ENCODE measurements at places on chromosomes 3 and 15.

DNA sequence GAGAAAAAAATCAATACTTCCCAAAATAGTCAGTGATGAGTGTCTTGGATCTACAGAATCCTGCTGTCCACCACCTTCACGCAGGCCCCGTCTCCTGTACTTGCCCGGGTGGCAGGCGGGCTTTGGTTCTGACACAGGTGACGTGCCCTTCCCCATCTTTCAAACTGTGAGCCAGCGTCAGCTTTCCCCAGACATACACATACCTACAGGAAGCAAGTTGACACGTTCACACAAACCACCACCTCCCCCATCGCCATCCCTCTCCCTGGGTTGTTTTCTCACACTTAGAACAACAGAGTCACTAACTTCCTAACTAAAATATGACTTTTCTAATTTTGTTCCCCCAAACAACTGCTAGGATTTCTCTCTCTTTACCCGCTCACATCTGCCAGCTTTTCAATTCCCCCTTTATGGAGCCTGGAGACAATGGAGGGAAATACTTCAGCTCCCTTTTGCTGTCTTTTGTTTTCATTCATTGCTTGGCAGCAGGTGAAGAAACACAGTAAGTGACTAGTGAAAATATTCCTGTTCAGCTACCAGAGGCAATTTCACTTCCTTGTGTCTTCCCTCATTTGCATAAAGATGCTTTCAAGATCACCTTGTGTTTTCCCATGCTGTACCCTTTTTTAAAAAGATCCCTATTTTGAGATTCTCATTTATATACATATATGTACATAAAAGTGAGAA, 248.3 kb downstream of the SLCO3A1 start:
- no peak for DNase-seq

GRCh38 chr3:80190051-80190450, 422.3 kb upstream of the ROBO1 start:
- DNase-seq: no peak

DNA sequence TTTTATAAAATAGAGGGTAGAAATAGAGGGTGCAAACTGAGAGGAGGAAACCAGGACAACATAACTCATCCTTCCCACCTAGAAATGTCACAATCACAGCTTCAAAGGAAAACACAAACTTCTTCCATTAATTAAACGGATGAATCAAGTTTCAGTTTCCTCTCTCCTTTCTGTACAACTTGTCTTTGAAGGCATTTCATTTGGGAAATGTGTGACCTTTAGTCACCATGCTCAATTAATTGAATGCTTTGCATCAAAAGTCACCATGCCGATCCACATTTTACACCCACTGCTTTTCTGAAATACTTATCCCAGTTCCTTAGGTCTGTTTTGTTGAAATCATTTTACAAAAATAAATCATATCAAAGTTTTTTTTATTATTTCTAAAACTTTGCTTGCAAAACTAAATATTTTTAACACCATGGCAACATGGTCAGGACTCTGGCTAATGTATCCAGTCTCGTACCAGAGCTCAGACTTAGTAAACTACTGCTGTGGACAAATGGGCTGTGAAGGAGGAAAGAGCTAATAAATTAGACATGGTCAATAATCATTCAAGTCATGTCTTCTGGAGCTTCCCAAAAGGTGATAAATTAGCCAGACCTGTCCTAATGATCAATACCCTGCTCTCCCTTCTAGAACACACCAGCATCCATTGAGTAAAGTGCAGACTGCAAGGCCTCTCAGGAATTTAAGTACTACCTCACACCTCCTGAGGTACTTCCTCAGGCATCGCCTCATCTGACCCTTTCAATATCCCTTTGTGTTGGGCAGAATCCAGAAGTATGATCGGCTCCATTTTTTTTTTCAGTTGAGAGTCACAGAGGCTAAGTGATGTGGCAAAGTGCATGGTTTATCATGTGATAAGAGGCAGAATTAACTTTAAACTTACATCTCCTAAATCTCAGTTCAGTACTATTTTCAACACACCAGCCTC, 161.3 kb downstream of the GREM1 start:
- DNase-seq: no peak

DNA sequence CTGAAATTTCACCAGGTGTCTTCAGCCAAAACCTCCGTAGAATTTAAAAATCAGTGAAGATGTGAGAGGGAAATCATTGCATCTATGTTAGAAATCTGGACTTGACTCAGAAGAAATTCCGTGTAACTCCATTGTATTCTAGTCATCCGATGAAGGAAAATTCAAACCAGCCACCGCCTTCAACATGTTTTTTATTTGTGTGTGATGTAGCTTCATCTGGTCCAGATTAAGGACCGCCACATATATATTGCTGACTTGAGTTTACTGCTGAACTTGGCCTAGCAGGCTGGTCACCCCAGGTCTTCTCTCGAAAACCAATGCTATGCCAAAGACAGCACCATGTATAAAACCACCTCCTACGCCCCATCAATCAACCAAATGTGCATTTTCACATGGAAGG, 120.9 kb downstream of the FOXP1 start:
- no peak for DNase-seq

DNA sequence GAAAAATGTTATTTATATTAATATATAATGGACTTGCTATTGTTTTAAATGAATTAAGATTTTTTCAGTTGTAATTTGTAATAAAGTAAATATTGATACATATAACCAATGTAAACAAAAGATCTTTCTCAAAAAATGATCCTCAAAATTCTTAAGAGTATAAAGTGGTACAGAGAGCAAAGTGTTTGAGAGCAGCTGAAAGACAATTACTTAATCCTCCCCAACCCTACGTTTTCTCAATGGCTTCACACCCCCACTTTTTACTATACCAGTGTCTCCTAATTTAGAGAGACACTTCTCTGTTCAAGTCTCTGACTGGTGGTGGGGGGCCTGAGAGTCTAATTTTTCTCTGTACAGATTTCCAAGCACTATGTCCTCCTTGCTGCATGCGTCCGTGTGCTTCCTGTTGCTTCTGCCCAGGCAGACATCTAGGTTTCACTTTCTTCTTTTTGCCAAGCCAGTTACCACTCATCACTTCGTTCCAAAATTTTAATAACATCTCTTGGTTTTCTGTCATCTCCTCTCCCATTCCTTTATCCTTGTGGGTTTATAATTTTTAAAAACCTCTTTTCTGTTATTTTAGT, 276.3 kb upstream of the DNAJC19 start:
- DNase-seq: no peak

DNA sequence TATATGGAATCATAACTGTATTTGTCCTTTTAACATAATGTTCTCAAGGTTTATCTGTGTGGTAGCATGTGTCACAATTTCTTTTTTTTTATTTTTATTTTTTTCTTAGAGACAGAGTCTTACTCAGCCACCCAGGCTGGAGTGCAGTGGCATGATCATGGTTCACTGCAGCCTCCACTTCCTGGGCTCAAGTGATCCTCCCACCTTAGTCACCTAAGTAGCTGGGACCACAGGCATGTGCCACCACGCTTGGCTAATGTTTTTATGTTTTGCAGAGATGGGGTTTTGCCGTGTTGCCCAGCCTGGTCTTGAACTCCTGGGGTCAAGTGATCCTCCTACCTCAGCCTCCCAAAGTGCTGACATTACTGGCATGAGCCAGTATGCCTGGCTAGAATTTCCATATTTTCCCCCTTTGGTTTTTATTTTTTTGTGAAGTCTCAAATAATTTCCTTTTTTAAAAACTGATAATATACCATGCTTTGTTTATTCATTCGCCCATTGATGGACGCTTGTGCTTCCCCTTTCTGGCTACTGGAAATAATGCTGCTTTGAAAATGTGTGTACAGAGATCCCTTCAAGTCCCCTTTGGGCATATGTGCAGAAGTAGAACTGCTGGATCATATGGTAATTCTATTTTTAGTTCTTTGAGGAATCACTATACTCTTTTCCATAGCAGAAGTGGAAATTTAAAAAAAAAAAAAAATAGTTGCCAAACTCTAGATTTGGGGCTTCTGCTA, 28.4 kb downstream of the TMEM40 start:
- DNase-seq: peak; percentile 88

DNA sequence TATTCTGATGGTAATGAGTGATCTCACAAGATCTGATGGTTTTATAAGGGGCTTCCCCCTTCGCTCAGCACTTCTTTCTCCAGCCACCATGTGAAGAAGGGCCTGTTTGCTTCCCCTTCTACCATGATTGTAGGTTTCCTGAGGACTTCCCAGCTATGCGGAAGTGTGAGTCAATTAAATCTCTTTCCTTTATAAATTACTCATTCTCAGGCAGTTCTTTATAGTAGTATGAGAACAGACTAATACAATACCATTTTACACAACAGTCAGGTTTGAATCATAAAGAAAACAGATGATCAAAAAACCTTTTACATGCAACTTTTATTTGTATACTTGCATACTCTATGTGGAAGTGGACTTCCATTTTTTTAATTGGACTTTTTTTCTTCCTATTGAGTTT, 46.7 kb upstream of the CBLB start:
- DNase-seq: no peak

DNA sequence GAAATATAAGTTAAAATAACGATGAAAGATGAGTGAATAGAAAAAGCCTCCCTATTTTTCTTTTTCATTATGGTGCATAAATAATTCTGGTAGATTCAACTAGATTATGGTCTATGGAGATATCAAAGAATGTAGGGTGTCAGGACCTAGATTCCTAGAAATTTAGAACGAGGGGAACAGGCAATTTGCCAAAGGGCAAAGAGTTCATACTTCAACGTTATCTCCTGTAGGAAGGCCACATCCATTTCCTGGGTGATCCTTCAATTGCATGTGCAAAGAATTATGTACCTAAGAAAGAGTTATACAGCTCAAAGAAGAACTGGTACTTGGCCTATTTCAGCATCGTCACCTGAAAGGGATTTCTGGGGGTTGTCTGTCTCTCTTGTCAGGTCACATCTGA, 351.8 kb downstream of the FOXP1 start:
- no peak for DNase-seq

DNA sequence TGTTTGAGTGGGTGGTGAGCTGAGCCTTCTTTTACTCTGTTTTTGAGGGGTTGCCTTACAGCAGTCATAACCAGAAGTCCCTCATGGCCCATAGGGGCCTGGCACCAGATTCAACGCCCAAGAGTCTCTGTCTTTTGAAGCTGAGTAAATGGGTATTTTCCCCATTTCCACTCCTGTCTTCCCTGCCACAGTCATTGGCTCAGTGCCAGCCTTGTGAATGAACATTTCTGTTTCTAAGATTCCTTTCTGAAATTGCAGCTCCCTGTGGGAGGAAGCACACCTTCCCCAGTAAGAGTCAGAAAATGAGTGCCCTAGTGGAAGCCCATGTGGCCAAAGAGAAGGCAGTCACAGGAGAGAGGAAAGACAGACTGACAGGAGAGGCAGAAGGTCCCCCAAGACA, 43.7 kb upstream of the POLR2M start:
- no peak for DNase-seq

DNA sequence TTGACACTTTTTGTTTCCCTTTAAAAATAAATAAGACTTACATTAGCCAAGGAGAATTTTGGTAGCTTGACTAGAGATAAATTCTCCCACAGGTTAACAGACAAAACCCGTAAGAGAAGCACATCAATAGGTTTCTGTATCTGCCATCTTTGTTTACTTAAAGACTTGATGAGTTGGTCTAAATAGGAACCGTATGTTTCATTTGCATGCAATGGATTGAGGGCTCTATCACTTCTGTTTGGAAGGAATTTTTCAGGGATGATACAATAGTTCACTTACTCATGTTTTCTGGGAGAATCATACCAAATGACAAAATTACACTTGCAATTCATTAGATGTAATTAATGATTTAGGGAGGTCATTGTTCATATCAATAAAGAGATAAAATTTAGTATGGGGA, 631.5 kb upstream of the NR2F2 start:
- DNase-seq: no peak

DNA sequence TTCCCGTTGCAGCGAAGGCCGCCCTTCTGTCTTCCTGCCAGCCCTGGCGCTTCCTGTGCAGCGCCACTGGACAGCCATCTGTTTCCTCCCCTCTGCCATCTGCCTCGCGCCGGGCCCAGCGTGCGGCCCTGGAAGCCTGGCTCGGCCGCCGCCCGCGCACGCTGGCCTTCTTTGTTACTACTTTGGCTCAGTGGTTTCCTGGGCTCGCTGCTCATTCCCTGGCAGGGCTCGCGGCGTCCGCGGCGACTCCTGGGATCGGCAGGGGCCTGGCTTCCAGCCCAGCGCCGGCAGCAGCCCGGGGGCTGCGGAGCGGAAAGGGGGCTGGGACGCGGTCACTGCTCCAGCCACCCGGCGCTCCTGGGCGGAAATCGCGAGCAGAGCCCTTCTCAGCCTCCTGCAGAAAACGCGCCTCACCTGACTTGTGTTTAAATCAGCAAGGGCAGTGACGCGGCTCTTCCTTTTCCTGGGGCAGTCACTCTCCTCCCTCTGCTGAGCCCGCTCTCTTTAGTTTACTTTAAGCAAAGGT, 10.0 kb downstream of the CMTM7 start:
- peak; percentile 71 for DNase-seq
